ENCODE measurements at places on chromosomes 3 and 15.

DNA sequence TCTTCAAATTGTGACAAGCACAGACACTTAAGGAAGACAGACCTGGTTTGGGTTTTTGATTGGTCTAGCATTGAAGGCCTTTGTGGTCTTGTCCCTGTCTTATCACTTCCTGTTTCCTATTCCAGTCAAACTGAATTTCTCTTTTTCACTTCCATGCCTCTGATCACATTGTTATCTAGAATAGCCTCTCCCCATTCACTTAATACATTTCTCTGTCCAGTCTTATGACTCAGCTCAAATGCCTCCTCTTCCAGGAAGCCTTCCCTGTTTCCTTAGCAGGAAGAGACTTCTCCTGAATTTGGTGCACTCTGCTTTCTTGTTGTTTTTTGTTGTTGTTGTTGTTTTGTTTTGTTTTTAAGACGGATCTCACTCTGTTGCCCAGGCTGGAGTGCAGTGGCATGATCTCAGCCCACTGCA is 45.5 kb downstream of the LIMD1 start:
- no peak for DNase-seq

- DNase-seq: no peak
These were observed 48.9 kb downstream of the XXYLT1 start for GRCh38 chr3:195221876-195222617.

DNA sequence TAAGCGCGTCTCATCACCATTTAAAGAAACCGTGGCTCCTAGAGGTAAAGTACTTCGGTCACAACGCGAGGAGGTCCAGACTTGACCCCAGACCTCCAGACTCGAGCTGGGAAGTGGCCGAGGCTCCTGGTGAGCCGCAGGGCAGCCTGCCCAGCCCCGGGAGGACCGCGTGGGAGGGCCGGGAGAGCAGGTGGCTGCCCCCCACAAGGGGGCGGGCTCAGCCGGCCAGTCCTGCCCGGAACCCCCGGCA is at the start of gene SLC27A2:
Gene SLC27A2 (plus strand): TSS at position 228 of the 250 bp plus-strand sequence. CDS start 232 bp downstream, outside the sequence.
- peak; percentile 54 for DNase-seq

DNA sequence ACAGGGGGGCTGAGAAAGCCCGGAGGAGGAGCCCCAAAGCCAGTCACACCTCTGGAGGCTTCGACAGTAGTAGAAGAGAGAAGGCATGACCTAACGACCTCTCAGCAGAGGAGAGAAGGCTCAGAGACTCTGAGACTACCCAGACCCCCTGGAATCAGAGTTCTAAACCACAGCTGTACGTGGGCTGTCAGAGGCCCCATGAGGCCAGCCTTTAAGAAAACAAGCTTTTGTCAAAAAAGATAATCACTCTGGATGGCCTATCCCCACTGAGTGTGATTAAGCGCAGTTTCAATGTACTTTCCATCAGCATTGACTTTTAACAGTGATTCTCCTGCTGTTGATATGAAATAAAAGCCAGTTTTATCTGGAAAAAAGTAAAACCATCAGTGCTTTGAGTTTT is 330.3 kb downstream of the CLSTN2 start:
- no peak for DNase-seq
